Cardiac muscle cell (in vitro differentiated cells and primary cell): ENCODE measurements at places on chromosomes 7 and 10. TPM values are rescaled to one million over a fixed set of nuclear protein-coding genes. Genes with fewer than 3 reads are reported as not detected.
A peak's percentile ranks its signal among the peaks of the same experiment; 100 is the strongest.

The LLCFC1 gene
- polyA plus RNA-seq = 0.47 TPM in 1 of 2 replicates, not detected in the other

The C7orf33 gene
- polyA plus RNA-seq = not detected in 2 replicates

The TAS2R4 gene
- 0.07 and 0.22 TPM in 2 replicates for polyA plus RNA-seq

The NEURL1 gene
- polyA plus RNA-seq = 1.4 and 3.5 TPM in 2 replicates

The ZNF365 gene
- not detected in 2 replicates for polyA plus RNA-seq

The BMPER gene
- polyA plus RNA-seq = 53.6 and 95.3 TPM in 2 replicates

The FBXL13 gene
- 2.1 and 3.4 TPM in 2 replicates for polyA plus RNA-seq

The STAG3 gene
- polyA plus RNA-seq = 5.8 and 6.8 TPM in 2 replicates

The CUBN gene
- polyA plus RNA-seq = 0.79 and 1.4 TPM in 2 replicates

The OPN1SW gene
- 0.74 and 2.1 TPM in 2 replicates for polyA plus RNA-seq

The STK32C gene
- 23.8 and 28.5 TPM in 2 replicates for polyA plus RNA-seq

DNA sequence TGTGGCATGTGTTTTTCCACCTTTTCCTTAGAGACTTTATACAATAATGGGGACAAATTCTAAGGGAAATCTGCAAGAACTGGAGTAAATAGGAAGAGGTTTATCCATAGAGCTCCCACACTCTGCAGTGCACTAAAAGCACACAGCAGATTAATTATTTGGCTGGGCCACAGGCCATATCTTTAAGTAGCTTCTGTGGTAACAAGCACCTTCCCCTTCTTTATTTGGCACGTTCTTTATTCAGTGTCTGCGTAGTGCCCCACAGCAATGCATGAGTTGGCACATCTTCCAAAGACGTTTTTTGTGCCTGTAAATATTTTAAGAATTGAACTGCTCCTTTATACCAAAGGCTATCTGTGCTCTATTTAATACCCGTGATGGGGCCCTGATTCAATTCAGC is 104.9 kb upstream of the MBL2 start:
- no peak for DNase-seq

DNA sequence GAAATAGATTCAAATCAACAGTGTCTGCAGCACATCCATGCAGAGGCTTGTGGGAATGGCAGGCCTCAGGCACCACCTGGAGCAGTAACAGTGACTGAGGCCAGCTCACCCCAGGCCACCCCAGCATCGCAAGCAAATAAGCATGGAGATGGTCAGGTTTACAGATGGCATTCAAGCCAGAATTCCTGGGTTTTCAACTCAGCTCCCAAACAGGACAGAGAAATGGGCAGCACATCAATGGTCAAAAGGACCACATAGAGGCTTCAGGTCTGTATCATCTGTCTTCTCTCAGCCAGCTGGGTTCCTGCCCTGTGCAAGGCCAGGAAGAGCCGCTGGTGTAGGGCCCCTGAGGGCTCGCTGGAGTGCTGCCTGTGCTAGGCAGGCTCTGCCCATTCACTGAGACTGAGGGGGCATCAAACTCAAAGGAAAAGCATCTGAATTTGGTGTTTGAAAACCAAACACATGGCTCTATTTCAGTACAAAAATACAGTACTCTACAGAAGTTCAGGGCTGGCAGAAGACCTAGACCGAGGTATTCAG is 112.5 kb downstream of the KMT2E start:
- DNase-seq = no peak

GRCh38 chr10:78508955-78509748 is 475.5 kb downstream of the RPS24 start:
- no peak for DNase-seq

GRCh38 chr7:17042211-17042610 is 160.4 kb upstream of the AGR3 start:
- DNase-seq = no peak

DNA sequence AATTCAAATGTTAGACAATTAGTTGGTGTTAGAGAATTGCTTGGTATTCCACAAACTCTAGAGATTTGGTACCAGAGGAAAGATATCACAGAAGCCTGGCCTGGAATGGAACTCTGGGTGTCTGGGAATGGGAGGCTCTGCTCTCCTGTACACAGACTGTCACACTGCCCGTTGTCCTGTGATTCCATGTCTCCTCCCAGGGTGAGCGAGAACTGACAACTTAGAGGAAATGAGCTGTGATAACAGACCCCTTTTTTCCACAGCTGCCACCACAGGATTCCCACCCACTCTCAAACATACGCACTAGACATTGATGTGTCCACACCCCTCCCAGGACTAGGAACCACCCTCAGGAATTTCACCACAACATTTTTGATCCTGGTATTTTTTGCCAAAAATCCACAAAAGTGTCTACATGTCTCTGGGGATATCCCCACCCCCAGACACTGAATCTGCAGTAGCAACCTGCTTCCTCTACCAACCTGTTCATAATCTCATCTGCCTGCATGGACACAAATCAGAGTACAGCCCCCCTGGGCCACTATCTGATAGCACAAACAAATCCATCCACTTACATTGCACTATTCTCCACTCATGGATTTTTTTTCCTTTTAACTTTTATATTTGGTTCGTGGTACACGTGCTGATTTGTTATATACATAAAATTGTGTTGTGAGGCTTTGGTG is 4.7 kb downstream of the ZNF273 start:
- no peak for DNase-seq

- DNase-seq = peak; percentile 20
Measured at GRCh38 chr7:2063563-2064260, 169.0 kb downstream of the MAD1L1 start.

DNA sequence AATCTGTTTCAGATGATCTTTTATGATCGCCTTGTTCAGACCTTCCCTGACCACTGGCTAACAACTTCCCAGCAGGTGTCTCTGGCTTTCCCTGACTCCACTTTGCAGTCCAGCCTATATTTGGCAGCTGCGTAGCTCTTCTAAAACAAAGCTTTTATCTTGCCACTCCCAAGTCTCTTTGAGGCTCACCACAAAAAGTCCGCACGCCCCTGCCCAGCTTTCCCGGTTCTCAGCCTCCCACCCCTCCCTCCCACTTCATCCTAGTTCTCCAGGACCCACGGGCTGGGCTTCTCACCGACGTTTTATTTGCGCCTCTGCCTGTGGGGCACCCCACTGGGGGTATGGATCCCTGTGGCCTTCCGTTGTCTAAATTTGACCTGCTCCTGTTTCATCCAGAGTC is 58.9 kb upstream of the USP6NL start:
- DNase-seq = no peak

DNA sequence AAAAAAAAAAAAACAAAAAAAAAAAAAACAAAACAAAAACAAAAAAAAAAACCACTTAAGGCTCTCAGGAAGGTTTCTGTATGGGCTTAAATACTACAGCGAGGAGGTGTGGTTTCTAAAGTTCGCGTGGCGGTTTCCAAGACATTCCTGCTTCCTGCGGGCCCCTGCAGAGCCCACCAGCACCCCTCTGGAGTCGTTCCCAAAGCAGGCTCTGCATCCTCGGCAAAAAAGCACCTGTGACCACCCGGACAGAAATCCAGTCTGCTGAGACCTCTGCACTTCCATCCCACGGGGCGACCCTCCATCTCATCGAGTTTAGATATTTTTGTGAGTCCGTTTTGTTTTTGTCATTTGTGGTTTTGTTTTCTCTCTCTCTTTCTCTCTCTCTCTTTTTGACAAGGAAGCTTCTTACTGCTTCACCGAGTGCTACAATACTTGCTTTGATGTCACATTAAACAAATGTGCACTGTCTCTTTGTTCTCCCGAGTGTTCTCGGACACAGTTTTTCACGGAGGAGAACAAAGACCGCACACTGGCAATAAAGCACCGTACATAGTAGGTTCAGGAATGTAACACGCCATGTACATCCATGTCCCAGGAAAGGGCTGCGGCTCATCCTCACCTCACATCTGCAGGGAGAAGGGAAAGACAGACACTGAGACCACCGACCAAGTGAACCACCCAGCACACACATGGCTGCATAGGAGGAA is 21.5 kb downstream of the PDGFA start:
- DNase-seq = no peak

GRCh38 chr7:20558963-20559716 is 56.3 kb upstream of the ABCB5 start:
- no peak for DNase-seq

DNA sequence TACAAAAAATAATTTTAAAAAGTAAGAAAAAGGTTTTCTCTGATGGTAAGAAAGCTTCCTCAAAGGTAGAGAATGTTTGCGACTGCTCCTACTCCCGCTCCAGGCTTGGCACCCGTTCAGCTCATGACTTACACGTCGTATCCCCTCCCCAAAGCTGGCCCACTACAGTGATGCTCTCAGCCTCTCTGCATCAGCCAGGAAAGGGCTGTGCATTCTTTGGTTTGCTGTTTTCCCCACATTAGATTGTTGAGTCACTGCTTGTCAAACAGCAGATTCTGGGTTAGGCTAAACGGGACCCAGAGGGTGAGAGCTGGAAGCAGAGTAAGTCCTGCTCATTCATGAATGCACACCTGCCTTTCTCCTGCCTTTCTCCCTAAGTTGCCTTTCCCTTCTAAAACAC is 54.7 kb upstream of the NMT2 start:
- peak; percentile 89 for DNase-seq

- DNase-seq = no peak
Measured at GRCh38 chr7:13989949-13990305, 461 bp upstream of the ETV1 start.

GRCh38 chr7:151517601-151518104 is 2.0 kb downstream of the RHEB start:
- peak; percentile 18 for DNase-seq

DNA sequence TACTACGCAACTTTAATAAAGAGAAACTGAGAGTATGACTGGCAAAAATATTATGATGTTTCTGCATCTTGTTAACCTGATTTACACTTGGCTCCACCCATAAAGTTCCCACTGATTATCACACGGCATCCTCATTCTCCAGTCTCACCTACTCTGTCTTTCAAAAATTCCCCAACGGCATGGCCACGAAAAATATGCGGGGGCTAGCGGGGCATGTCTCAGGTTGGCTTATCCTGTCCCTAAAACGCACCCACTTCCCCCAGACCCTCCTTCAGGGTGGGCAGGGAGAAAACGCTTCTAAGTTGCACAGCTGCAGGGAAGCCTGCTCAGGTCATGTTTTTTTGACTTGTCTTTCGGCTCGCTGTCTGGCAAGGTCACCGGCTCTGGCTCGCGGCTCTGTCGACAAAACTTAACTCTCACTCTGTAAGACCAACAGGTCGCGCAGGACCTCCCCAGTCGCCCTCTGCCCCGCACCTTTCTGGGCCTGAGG is 3.8 kb downstream of the CDK6 start:
- no peak for DNase-seq

DNA sequence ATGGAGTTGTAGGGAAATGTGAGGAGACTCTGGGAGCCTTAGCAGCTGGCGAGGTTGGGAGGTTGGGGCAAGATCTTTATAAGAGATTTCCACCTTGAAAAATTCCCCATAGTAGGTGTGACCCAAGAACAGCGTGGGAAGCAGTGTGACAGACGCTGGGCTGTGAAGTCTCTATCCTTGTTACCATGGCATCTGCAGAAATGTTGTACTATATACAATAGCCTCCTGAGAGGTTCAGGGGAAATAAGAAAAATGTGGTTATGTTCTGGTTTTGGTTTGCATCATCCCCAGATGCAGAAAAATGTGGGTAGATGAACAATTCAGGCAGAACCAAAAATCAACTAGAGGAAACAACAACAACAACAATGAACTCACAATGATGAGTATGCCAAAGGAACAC is 498.6 kb downstream of the SH2D4B start:
- DNase-seq = no peak

GRCh38 chr10:4121502-4122380 is 336.7 kb upstream of the KLF6 start:
- DNase-seq = no peak

DNA sequence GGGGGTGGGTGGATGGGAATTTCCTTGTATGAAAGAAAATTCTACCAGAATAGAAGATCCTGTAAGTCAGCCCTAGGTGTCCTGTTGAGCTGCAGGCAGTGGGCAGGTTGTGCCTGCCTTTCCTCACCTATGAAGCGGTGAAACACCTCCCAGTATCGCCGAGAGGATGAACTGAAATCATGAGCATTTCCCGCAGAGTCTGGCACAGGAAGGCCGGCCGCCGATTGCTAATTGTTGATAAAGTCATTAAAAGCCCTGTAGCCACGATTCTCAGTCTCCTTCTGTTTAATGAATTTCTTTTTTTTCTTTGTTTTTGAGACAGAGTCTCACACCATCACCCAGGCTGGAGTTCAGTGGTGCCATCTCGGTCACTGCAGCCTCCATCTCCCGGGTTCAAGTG is 142.1 kb downstream of the CAMK1D start:
- DNase-seq = no peak

GRCh38 chr7:28956608-28957063 is 1.5 kb downstream of the TRIL start:
- DNase-seq = peak; percentile 72

- no peak for DNase-seq
Measured at GRCh38 chr7:27689150-27689549, 26.5 kb upstream of the HIBADH start.

GRCh38 chr10:96074776-96075175 is 31.4 kb downstream of the CCNJ start:
- DNase-seq = no peak

GRCh38 chr10:69791812-69792211 is 9.9 kb upstream of the COL13A1 start:
- no peak for DNase-seq

DNA sequence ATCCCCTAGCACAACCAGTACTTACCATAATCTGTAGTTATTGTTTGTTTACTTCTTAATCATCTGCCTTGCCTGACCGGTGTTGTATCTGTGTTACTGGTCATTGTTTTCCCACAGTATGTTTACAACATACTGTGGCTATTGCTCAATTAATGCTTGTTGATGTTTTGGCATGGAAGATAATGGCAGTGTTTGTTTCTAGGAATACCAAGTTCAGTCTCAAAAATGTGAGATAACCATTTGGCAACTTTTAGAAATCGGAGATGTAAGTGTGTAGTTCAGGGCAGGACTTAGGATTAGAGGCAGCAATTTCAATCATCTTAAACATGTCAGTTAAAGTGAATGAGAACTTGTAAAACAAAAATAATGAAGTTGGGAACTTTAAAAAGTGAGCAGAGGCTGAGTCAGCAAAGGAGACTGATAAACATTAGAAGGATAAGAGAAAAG is 8.2 kb downstream of the MINDY3 start:
- DNase-seq = no peak

GRCh38 chr7:132392713-132393112 is 183.6 kb downstream of the PLXNA4 start:
- no peak for DNase-seq

DNA sequence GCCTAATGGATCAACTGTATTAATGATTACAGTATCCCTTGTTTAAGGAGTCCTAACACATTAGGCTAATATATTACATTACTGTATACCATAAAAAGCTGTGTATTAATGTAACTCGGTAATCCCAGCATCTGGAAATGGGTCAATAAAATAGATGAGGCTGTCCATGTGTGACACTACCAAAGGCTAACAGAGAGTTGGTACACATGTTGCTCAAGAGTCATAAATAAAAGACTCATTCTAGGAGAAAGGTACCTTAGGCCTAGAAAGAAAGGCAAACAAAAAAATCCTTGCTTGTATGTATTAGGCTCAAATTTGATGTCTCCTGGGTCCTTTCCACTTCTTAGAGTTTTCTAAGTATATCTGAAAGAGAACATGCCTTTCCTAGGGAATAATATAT is 14.6 kb downstream of the MCMBP start:
- no peak for DNase-seq
